Left lobe of liver (tissue), 2 donors: ENCODE measurements at places on chromosomes 1 and 21. TPM values are rescaled to one million over a fixed set of nuclear protein-coding genes. Genes with fewer than 3 reads are reported as not detected.

DNA sequence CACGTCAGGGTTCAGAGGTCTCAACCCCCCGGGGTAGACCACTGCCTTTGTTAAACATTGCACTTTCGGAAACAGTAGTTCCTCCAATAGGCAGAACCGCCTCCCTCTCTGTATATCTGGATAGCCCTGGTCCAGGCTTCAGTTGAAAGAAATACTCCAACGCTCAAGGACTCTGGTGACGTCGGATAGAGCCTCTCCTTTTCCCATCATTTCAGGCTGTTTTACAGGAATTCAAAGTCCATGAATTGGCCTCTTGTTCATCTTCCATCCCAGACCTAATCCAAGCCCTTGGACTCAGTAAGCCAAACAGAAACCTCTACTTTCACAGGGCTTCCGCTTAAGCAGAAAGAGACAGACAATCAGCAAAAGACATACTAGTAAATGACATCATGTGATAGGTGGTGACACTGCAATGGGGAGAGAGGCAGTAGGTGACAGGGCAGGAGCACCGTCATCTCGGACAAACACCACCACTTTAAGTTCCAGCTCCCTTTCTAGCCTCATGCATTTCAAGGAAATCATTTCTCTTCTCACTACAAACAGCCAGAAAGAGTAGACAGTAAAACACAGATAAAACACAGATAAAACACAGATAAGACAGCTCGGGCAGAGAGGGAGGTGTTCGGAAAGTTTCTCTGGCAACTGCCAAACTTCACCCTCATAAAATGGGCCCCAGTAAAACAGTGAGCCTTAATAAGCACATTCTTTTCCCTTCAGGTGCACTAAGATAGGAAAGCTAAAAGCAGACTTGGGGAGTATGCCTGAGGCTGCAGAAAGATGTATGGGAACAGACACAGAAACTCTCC is 2.3 kb upstream of the PLA2G2A start:
- DNase-seq: no peak

DNA sequence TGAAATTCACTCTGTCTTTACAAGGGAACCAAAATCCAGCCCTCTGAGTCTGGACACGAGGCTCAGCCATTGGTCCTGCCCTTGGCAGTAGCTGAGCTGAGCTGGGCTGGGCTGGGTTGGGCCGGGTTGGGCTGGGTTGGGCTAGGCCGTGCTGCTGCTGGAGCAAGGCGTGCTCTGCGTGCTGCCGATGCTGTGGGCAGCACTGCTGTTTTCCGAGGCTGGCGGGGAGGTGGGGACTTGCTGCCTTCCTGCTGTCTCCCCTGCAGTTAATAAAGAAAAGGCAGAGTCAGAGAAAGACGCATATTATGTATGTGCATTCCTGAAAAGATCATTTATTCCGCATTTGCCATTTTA is 182.9 kb downstream of the CDC7 start:
- DNase-seq: no peak

- no peak for DNase-seq
Observed at GRCh38 chr1:68490046-68490651, 6.7 kb downstream of the DEPDC1 start.

GRCh38 chr1:200428482-200429205 is 18.8 kb upstream of the ZNF281 start:
- no peak for DNase-seq

DNA sequence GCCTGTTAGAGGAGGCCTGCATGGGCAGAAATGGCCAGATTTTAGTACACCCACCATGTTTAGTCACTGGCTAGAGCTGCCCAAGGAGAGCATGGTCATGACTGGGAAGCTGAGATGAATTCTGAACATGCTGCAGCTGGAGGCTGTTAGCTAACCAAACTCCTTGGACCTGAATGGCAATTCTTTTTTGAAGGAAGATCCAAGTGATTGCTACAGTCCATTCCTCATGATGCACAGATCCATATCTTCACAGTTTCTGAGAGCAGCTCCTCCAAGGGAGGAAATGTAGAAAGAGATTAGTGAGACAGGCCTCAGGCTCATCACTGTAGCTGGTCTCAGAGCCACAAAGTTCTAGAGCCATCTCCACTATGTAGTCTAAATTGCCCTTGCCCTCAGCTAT is 11.1 kb downstream of the ZFYVE9 start:
- no peak for DNase-seq

DNA sequence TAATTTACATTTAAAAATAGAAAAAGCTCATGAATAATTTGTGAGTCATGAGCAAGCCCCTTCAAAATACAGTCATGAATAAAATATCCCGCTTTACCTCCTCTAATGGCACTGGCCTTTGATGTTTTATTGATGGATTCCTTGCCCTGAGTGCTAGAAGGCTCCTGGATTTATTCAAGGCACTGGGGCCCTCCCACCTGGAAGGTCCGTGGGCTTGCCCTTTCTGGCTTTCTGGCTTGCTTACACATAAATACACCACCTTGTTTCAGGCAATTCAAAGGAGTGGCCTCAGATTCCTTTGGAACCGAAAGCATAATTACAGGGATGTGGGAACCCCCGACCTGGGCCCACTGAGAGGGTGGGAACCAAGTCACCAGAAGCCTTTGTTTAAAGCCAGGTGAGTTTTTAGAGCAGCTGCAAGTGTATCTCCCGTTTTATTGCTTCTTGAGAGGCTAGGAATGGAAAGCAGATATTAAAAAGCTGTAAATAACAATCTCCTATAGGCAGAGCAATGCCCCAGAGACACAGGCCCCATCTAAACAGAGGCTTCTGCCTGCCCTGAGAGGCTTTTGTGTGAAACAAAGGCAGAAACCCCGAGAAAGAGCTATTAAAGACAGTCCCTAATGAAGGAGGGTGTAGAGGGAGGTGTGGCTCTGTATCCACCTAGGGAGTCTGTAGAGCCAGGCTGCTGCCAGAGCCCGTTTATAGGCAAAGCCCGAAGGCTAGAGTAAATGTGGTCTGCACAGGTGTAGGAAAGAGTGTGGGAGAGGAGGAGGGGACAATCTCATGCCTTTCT is 126.4 kb downstream of the FAM78B start:
- DNase-seq: no peak

- DNase-seq: no peak
Observed at GRCh38 chr1:234170622-234171021, 202.6 kb upstream of the COA6 start.

DNA sequence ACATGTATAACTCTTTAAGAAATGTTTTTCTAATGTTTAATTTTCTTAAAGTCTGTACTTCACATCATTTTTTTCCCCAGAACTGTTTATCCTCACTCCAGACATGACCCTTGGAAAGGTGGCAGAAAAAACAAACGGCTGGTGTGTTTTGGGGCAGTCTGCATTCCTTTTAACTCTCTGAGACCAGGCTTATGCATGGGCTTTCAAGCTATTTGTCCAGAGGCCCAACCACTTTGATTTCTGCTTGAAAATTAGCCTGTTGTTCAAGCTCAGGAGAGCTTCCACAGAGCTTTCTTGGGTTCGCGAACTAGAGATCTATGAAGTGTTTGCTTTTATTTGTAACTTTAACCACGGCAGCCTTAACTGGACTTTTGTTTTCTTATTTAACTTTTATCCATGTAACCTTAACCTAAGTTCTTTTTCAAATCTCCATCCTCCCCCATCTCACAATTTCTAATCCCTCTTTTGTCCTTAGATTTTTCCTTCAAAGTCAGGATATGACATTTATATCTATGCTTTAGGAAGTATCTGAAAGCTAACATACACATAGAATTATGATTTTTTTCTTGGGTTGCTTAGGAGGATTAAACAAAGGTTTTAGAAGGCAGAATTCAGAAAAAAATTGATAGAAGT is 111.8 kb downstream of the FGGY start:
- no peak for DNase-seq

DNA sequence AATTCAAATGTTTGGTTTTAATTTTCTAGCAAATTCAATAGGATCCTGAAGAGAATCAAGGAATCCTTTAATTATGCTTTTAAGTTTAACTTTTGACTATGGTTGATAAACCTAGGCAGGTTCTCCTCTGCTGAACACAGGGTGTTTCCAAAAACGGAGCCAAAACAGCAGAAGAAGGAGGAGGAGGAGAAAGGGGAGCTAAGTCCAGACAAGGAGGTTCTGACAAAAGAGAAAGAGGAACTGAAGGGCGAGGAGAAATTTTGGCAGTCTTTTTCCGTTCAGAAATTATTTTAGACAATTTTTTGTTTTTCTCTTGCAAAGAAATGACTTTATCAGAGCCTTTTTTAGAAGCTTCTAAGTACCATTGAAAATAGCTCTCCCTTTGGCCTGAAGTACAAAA is 33.2 kb upstream of the FNBP1L start:
- DNase-seq: no peak

DNA sequence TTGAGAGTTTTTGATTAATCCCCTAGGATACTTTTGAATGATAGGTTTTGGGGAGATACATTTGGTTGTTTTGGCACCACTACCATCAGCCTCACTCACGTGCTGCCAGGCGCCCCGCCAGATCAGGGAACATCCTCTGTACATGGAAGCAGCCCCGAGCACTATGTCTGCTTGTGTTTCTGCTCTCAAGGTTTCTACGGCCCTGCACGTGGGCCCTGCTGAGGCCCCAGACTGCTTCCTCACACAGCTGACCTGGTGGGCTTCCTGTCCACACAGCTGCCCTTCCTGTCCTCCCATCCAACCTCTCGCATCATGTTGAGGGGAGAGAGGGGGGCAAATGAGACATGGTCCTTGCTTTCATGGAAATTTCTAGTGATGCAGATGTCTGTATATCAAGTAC is 20.0 kb downstream of the ADARB1 start:
- no peak for DNase-seq

- DNase-seq: no peak
Observed at GRCh38 chr1:108708691-108709660, 3.7 kb upstream of the FNDC7 start.

- no peak for DNase-seq
Observed at GRCh38 chr1:214292322-214292721, 11.4 kb downstream of the SMYD2 start.

- DNase-seq: no peak
Observed at GRCh38 chr1:242530761-242531160, 6.3 kb upstream of the PLD5 start.

DNA sequence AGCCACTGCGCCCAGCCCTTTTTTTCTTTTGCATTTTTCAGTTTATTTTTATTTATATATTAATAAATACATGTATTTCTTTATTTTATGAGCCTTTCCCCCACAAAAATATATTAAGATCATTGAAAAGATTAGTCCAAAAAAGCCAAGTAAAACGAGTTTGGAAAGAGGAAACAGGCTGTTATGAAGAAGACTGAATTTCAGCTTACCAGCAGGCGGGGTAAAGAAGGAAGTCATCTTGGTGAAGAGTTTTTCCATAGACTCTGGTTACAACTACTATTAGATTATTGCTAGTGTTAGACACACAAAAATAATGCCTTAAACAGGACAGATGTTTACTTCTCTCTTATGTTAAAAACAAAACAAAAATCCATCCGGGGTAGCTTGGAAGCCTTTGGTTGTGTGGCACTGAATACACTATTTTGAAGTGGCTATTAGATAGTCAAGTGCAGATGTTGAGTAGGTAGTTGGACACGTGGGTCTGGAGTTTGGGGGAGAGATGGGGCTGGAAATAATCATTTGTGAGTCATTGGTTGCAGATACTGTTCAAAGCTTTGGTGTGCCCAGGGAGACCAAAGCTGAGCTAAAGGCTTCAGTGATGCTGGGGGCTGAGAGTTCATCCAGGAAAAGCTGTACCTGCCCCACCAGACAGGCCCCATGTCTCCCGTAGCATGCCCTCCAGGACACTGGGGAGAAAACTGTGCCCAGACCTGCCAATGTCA is 8.7 kb upstream of the LRRC71 start:
- DNase-seq: no peak

DNA sequence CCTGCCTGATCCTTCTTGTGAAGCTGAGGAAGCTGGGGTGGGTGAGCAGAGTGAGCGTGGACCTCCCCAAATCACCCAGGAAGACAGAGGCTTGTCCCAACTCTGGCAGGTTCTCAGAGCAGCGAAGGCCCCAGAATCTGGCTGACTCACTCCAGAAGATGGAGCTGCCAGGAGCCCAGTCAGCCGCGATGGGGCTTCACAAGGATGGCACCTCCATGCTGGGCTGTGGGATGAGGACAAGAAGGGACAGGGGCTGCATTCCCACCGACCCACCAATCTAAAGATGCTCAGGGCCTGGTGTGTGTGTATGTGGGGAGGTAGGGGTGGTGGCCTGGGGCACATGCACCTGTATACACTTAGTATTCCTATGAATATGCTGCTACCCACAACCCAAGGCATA is 52.9 kb downstream of the ATP1A1 start:
- DNase-seq: no peak

DNA sequence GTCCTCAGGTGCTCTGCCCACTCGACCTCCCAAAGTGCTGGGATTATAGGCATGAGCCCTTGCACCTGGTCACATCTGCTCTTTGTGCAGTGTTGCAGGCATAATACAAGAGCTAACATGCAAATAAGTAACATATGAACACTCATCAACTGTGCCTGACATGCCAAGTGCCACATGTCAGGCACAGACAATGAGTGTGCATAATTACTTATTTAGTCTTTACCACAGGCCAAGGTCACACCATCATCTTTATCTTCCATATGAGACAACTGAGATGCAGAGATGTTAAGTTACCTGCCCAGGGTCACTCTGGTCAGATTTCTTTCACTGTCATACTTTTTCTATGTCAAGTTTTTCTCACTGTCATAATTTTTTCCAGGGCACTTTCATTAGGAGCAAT is 126.1 kb downstream of the PPIAL4G start:
- no peak for DNase-seq

DNA sequence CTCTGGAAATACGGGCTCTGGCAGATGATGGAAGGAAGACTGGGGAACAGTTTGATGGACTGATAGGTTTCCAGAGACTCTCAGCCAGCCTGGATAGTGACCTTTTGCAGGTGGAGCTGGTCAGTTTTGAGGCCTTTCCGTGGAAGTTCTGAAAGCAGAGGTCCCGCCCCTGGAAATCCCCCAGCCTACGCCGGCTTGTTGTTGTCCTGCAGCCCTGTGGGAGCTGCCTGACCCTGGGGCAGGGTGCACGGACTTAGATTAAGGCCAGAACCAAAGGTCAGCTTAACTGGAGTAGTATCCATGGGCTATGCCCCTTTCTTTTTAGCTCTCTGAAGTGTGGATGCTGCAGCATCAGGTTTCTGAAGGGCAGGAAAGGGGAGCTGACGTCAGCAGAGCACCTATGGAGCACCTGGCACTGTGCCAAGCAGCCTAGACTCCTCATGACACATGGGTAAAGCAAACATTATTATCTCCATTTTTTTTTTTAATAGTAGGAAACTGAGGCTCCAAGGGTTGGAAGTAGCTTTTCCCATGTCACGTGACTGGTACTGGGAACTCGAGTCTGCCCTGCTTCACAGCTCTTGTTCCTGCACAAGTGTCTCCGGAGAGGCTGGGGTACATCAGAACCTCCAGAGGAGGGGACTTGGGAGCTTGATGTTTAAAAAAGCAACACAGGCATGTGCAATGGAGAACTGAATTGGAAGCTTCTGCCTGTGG is 38.5 kb downstream of the IER5 start:
- peak; percentile 71 for DNase-seq

Gene COL6A2
- total RNA-seq: 34.9 TPM

Gene LAD1
- total RNA-seq: 27.8 TPM

Gene PRKAA2
- total RNA-seq: 0.40 TPM

Gene TMEM269
- 0.08 TPM for total RNA-seq

Gene PTPN7
- 0.86 TPM for total RNA-seq
